ENCODE measurements at places on chromosomes 11 and 22.

DNA sequence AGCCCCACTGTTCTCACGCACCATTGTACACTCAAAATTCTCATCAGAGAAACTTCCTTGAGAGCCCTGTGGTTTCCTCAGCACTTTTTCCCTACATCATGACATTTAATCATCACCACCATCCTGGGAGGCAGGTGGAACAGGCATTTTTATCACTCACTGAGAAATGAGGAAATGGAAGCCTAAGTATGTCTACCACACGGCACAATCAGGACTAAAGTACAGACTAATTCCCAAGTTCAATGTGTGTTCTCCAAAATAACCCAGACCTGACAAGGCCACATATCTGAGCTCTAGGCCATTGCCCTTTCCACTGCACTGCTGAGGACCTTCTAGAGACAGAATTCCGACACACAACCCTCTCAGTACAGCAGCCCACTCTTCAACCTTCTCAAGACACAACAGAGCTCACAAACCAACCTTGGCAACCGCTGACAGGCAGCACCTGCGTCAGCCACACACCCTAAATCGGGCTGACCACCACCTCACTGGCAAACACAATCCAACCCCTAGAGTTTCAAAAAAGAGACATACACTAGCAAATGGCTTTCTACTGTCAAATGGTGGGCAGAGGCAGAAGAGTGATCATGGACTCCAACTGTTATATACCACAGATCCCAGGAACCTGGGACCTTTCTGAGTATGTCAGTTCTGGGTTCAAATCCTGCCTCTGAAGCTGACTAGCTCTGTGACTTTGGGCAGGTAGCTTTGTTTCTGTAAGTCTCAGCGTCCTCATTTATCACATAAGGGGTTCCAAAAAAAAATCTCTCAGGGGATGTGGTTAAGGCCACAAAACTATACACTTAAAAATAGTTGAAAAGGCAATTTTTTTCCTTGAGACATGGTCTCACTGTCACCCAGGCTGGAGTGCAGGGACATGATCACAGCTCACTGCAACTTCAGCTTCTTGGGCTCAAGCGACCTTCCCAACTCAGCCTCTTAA lies 16.3 kb downstream of the SMCO4 start:
- no peak for DNase-seq

GRCh38 chr11:88280673-88281316 lies 56.7 kb downstream of the CTSC start:
- no peak for DNase-seq

DNA sequence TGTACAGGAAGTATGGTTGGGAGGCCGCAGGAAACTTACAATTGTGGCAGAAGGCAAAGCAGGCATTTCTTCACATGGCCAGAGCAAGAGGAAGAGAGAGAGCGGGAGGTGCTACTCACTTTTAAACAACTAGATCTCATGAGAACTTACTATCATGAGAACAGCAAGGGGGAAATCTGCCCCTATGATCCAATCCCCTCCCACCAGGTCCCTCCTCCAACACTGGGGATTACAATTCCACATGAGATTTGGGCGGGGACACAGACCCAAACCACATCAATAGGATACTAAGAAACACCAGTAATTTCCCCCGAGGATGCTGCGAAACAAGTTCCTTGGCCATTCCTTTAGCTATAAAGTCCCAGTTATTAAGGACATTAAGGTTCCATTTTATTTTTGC lies 94.1 kb upstream of the SC5D start:
- no peak for DNase-seq

DNA sequence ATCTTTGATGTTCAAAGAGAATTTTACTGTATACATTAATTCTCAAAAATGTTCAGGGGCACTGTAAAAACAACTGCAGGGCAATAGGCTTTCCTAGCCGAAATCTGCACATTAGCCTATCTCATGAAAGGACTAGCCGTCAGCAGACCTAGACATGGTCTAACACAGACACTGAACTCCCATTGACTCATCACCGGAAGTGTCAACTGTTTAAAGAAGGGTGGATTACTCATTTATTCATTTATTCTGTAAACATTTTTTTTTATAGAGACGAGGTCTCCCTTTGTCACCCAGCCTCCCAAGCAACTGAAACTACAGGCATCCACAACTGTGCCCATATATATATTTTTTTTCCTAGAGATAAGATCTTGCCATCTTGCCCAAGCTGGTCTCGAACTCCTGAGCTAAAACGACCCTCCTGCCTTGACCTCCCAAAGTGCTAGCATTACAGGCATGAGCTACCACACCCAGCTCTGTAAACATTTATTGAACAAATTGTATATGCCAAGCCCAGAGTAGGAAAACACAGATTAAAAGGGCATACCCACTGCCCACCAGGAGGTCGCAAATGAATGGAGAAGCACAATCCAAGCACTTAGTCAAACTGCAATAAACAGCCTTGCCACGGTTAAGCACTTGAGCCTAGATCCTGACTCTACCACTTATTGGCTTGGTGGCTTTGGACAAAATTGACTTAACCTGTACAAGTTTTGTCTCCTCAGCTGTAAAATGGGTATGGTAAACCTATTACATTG lies 26.6 kb downstream of the RAB30 start:
- DNase-seq = no peak

DNA sequence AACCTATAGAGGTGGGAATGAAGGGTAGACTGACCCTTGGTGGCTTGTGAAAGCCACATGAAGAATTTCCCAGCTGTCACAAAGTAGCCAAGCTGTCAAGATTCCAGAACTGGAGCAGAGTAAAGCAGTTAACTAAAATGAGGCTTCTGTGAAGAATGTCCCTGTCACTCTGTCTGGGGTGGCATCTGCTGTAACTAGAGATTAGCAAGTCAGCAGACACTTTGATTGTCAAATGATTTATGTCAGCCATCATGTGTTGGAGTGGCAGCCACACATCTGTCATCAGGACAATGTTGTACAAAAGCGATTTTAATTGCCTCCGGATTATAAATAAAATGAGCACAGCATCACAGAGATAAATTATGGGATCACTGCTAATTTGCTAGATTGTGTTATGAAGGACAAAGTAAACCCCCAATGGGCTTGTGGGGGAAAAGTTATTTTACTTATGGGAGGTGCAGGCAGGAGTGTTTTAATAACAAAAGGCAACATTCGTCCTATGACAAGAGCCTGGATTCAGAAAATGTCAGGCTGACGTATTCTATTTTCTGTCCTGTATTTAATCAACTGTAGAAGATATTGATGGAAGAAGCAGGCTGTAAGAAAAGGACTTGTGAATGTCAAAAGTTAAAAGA lies 270.9 kb downstream of the FAM181B start:
- DNase-seq = no peak

- DNase-seq = no peak
Observed at GRCh38 chr11:898540-899190, 11.9 kb downstream of the CHID1 start.

- DNase-seq = no peak
Observed at GRCh38 chr11:11117730-11118129, 235.3 kb downstream of the CSNK2A3 start.

DNA sequence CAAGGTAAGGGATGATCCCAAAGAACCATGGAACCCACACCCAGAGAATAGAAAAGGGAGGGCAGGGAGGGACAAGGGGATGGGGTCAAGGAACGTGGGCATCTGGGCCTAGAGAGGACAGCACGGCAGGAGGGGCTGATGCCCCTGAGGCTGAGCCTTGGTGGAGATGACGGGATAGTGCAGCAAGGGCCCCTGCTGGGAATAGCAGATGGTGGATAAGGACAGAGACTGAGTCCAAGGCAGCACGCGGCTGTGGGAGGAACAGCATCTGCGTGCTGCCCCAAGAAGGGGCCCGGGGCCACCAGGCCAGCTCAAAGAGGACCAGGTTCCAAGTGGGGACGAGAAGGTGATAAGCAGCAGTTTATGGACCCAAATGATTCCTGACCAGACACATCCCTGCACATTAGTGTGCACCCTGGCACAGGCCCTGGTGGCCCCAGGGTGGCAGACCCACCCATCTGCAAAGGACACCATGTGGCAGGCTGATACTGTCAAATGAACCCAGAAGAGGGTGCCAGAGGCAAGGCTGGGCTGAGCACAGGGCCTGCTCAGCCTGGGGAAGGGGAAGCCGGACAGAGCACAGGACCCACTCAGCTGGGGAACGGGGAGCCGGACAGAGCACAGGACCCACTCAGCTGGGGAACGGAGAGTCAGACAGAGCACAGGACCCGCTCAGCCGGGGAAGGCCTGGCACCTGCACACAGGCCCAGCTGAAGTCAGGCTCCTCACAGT lies 12.8 kb upstream of the TESMIN start:
- DNase-seq = no peak

GRCh38 chr11:12389676-12390657 lies 12.6 kb downstream of the PARVA start:
- no peak for DNase-seq

DNA sequence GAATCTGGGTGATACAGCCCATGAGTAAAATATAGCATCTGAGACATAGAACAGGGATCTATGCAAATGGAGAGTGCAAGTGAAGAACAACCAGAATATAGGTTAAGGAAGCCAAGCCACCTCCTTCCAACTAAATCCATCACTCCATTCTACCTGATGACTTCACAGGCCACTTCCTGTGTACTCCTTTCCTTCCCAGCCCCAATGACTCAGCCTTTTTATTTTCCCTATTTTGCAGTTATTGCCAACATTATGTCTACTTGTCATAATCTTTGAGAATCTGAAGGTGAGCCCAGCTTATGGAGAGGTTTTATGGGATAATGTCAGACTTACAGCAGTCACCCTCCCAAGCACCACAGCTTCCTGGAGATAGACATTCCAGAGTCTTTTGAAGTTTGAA lies 1.4 kb upstream of the OR52M1 start:
- no peak for DNase-seq

DNA sequence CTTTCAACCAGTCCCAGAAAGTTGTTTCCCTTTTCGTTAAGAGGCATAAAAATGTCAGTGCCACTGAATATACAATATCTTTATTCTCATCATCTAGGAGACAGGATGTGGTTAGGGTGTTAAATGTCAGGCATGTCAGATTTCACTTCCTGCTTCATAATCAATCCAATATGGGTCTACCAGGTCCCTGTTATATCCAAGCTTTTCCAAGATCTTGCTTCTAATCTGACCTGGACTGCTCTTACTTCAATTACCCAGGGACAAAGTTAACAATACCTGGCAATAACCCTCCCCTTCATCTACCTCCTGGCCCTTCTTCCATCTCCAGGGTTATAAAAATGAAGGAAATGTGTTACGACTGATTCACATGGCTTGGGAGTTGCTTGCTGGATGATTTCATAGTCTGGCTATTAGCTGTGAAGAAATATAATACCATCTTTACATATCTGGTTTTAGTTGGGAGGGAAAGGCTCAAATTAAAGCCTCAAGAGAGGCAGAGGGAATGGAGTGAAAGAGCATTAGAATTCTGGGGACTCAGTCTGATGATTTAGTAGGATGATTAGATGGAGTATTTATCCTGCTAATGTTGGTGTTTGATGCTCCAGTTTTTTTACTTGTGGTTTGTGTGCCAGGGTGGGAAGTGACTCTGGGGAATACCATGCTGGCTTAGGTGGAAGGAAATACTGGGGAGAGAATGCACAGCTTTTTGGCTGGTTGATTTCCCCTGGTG lies 534.3 kb downstream of the ETS1 start:
- DNase-seq = no peak

DNA sequence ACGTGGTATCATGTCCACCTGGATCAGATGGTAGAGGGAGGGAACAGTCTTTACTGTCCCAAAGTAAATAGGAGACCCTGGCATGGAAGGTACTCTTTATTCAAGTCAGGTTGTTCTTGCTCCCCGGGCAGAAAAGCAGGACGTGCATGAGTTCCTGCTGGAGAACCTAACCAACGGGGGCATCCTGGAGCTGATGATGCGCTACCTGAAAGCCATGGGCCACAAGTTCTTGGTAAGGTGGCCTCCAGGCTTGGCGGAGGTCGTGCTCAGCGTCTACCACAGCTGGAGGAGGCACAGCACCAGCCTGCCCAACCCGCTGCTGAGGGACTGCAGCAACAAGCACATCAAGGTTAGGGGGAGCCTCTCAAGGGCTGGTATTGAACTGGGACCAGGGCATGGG lies 48.7 kb downstream of the CABIN1 start:
- DNase-seq = no peak

DNA sequence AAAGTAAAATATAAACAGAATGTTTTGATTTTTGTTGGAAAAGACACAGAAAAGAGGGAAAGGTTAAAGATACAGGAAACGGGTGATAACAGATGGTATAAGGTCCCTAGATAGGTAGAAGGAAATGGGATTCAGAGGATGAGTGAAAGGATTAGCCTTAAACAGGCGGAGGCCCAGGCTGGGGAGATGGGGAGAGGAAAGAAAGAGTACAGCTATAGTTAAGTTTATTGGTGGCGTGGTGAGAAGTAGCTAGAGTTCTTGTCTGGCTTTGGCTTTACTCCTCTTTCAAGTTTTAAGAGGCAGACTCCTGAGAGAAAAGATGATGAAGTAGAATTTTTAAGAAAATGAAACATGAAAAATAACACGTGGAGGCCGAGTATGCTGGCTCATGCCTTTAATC lies 13.7 kb downstream of the ZBTB44 start:
- DNase-seq = no peak

DNA sequence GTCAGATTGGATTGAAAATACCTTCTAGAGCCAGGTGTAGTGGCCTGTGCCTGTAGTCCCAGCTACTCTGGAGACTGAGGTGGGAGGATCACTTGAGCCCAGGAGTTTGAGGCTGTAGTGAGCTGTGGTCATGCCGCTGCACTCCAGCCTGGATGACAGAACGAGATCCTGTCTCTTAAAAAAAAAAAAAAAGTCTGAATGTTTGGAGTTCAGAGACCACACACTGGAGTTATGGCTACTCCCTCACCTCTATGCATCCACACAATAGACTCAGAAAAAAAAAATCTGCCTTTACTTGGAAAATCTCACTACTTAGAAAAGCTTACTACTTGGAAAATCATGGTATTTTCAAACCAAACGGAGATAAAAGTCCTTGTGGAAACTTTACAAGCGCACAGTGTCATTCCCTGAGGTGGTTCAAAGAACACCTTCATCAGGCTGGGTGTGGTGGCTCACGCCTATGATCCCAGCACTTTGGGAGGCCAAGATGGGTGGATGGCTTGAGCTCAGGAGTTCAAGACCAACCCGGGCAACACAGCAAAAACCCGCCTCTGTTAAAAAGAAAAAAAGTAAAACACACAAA lies 63.9 kb upstream of the PICALM start:
- no peak for DNase-seq

GRCh38 chr11:73716153-73717056 lies 44.5 kb downstream of the RAB6A start:
- DNase-seq = no peak

DNA sequence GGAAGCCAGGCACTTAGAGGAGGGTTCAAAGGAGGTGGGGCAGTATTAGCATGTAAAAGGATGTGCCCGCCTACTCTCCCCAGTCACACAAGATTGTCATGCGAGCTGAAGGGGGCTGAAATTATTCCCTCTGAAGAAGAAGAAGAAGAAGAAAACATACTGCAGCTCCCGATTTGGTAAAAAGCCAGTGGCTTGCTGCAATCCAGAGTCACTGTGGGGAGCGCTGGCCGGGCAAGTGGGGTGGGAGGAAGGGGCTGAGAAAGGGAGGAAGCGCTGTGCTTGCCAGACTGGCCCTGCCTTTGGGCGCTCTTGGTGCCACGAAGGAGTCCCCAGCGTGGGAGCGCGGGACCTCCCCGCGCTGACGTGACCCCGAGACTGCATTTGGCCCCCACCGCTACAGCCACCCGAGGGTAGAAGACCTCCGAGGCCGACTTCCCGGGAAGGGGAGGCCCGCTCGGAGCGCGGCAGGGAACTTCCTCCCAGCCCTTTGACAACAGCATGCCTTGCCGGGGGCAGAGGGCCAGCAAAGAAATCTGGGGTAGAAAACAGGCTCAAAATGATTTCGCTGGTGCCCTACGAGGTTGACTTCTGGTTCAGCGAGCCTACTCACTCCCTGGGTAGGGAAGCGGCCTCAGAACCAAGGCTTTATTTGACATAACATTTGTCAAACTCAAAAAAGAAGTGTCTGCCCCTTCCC lies 906.3 kb downstream of the DLG2 start:
- peak; percentile 35 for DNase-seq

Data from heart left ventricle (tissue), 16 donors.